K562 (cell line): ENCODE measurements at places on chromosomes 2 and 18.
A peak's percentile ranks its signal among the peaks of the same experiment; 100 is the strongest.

DNA sequence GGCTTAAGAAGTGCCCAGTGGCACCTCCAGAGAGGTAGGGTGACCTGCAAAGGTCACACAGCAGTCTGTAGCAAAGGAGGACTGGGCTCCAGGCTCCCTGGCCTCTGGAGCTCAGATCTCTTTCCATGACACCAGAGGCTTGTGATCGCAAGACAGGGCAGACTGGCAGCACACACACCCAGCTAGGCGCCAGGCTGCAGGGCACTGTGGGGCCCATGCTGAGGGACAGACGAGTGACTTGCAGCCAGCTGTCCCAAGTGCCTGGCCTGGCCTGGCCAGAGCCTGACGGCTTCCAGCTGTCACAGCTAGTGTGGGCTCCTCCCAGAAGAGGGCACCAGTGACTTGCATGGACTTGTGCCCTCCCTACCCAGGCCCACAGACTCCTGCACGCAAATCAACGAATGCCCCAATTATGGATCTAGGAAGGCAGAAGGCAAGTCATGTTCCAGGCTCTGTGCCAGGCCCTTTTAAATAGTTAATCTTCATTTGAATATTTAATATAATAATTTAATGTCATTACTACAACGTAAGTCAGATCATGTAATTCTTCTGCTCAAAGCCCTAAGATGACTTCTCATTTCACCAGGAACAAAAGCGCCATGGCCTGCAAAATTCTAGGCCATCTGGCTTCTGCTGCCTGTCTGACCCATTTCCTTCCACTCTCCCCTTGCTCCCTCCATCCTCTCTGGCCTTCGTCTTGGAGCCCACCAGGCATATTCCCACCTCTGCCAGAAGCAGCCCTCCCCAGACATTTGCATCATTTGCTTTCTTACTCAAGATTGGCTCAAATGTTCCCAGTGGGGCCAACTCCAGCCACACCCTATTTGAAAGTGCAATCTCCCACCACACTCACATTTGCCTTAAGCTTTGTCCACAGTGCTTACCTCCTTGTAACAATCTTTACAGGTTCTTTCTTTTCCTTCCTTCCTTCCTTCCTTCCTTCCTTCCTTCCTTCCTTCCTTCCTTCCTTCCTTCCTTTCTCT is 3.7 kb upstream of the SPEG start:
- no peak for DNase-seq

GRCh38 chr2:181858600-181858999 is 32.9 kb upstream of the ITPRID2 start:
- no peak for DNase-seq

- DNase-seq: no peak
Measured at GRCh38 chr2:204152616-204153015, 216.1 kb downstream of the ICOS start.

- DNase-seq: peak; percentile 24
Measured at GRCh38 chr18:62555135-62555534, 32.3 kb downstream of the ZCCHC2 start.

DNA sequence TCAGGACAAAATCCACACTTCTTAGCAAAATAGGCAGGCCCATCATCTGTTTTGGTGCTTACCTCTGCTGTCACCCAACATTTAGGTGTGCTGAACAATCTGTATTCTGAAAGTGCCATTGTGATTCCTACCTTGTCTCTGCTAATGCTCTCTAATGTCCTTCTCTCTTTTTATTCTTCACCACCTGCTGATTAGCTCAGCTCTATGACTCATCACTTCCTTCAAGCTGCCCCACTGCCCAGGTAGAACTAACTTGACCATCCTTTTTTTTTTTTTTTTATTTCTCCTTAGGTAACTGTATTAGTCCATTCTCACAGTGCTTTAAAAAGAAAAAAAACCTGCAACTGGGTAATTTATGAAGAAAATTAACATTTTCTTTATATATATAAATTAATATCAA is 478.7 kb upstream of the POU3F3 start:
- DNase-seq: no peak

DNA sequence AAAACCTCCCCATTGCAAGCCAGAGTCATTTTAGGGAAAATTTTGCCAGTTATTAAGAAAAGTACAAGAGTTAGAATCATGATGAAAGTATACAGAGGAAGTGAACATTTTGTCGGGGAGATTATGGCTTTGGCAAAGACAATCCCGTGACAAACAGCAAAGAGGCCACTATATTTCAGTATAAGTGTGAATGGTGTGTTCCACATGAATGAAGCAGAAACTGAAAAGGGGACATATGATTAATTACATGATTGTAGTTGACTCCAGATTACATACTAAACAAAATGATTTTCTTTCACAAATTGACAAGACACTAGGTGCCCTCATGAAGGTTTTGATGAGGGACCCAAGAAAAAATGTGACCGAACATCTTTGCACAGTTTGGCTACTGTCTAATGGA is 42.0 kb downstream of the SP140 start:
- no peak for DNase-seq

DNA sequence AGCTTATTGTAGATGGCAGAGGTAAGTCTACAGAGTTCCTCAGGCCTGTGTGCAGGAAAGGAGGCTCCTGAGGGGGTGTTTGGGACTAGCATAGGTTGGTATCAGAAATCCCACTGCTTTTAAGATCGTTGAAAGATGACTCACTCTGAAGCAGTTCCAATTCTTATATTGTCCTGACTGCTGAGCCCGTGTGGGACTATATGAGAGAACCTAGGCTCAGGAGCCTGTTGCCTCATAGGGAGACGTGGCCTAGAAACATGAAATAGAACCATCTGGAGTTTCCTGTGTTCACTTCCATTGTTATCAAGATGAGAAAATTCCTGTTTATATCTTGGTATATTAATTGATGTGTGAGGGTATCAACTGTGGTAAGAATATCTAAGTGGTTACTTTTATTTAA is 5.7 kb downstream of the CCT7 start:
- no peak for DNase-seq

GRCh38 chr2:167322795-167323194 is 434.5 kb downstream of the XIRP2 start:
- no peak for DNase-seq

- DNase-seq: no peak
Measured at GRCh38 chr2:234710066-234710465, 213.2 kb upstream of the ARL4C start.

DNA sequence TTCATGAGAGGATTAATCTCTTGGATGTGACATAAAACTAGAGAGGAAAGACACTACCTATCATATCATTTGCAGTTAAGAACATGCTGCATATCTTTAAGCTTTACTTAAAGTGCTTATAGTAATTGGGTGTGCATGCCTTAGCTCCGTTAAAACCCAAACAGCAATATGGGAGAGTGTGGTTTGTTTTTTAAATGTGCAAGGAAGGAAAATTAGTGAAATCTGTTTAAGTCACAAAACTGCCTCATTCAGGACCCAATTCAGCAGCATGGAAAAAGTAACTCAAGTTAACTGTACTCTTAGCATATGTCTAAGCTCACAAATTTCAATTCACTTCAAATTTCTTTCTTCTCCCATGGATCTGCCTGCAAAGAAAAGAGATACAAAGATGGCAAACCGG is 182.2 kb downstream of the ARHGAP15 start:
- no peak for DNase-seq

GRCh38 chr2:202378662-202379358 is 2.7 kb downstream of the BMPR2 start:
- no peak for DNase-seq
